ENCODE measurements at places on chromosomes 6 and 20. TPM values are rescaled to one million over a fixed set of nuclear protein-coding genes. Genes with fewer than 3 reads are reported as not detected.

Gene DEFB124
- not detected for total RNA-seq

Gene RAET1G
- total RNA-seq = 0.82 TPM

Gene CTCFL
- not detected for total RNA-seq

Gene TMEM217
- 0.09 TPM for total RNA-seq

Gene CST4
- not detected for total RNA-seq

Gene SCRT2
- total RNA-seq = not detected

Gene PTK6
- total RNA-seq = not detected

Gene IPCEF1
- 1.3 TPM for total RNA-seq

Gene MAFB
- 42.8 TPM for total RNA-seq

Gene NMBR
- not detected for total RNA-seq

Gene PPIL6
- total RNA-seq = 0.65 TPM

Gene ARFGEF3
- total RNA-seq = 0.09 TPM

Gene RAET1L
- not detected for total RNA-seq

Gene PREX1
- 3.5 TPM for total RNA-seq

Gene SLC35A1
- 17.1 TPM for total RNA-seq

Gene HLA-DQA1
- total RNA-seq = not detected

Gene OPRL1
- total RNA-seq = 0.63 TPM

Gene OSTM1
- total RNA-seq = 165 TPM

Gene TIAM2
- total RNA-seq = 8.9 TPM

Gene C6orf15
- total RNA-seq = not detected

Gene PSMB9
- 11.5 TPM for total RNA-seq

Gene FILIP1
- 5.5 TPM for total RNA-seq

Gene PRRC2A
- total RNA-seq = 24.0 TPM

Gene EPHA7
- total RNA-seq = 1.5 TPM

Gene ALDH5A1
- total RNA-seq = 1.6 TPM

Gene SERINC3
- 113 TPM for total RNA-seq

Gene RIN2
- total RNA-seq = 36.6 TPM

Gene CRYBG1
- 19.3 TPM for total RNA-seq

Measured in fibroblast of the aortic adventitia (primary cell).